ENCODE measurements at places on chromosomes 1 and 21.

GRCh38 chr1:213281640-213282301 lies 230.7 kb downstream of the RPS6KC1 start:
- DNase-seq = no peak

DNA sequence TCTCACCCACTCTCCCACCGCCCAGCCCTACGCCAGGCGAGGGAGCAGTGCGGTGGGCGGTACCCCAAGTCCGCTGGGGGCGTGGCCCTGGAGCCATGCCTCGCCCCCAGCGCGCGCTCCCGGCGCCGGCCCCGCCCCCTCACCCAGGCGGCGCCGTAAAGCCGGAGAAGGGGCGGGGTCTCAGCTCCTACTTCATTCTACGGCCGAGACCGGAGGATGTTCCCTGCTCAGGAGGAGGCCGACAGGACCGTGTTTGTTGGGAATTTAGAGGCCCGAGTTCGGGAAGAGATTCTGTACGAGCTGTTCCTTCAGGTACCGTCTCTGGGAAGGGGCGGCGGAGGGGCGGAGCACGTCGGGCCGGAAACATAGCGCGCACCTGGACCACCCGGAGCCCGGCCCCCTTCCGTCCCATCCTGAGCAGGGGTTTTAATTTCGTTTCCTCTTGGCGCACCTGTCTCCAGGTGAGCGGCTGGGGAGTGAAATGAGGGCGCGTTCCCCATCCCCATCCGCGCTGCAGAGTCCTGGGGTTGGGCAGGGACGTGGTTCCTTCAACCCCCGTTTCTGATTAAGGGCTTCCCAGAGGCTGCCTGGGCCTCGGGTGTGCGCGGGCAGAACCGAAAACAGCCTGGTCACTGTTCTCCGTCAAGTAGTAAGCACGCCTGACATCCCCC lies at the start of gene RBM11:
Gene RBM11 (plus strand): TSS at position 187 of the 671 bp plus-strand sequence. CDS start 30 bp downstream, at position 217.
- DNase-seq = peak; percentile 87

- no peak for DNase-seq
Observed at GRCh38 chr21:24436236-24436635, 1171.0 kb downstream of the MRPL39 start.

DNA sequence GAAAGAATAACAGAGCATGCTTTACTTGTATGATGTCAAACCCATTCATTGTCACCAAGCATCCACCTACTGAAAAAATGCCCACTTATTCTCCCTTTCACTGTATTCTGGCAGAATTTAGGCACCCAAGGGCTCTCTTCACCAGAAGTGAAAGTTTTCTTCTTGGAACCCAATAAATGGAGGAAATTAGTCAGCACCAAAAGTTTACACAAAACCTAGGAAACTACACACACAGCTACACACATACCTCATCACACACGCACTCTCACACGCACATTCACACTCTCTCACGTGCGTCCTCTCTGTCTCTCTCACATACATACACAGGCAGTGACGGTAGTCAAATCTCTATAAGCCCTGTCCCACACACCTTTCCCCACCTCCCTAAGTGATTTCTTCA lies 37.6 kb downstream of the MCOLN2 start:
- DNase-seq = peak; percentile 35

All from CD8-positive, alpha-beta T cell (primary cell).